Stimulated activated effector memory CD8-positive, alpha-beta T cell treated with anti-CD3 and anti-CD28 coated beads, Interleukin-12 subunit alpha, Interleukin-12 subunit beta, amount 100 ng/mL, for 72 hours (primary cell): ENCODE measurements at places on chromosomes 3 and 15.

DNA sequence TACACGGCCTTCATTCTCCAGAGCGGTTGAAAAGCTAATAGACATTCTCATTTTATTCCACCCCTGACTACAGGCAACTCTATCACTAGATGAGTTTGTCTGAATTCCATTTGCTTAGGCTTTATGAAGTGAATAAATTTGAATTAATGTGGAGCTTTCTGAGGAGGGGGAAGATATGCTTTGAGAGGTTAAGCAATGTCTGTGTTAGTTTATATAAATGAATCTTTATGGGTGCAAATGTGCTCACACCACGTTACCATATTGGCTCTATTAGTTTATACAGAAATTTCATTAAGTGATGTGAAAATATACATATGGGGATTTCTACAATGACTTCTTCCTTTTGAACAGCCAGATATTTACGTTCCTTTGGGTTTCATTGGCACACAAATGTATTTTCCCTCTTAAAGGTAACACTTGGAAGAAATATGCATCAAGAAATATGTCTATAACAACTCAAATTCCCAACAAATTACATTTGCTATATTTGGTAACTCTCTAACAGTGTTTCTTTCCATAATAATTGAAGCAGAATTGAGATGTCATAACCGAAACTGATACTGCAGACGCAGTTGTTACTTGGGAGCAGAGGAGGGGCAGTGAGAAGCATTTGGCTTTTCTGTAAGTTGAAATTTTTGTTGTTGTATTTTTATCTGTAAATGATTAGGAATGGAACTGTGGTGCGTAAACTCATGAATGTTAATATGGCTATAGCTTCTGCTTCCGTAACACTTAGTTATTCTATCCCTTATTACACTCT, 359.4 kb downstream of the CACNA2D3 start:
- DNase-seq, result no peak

DNA sequence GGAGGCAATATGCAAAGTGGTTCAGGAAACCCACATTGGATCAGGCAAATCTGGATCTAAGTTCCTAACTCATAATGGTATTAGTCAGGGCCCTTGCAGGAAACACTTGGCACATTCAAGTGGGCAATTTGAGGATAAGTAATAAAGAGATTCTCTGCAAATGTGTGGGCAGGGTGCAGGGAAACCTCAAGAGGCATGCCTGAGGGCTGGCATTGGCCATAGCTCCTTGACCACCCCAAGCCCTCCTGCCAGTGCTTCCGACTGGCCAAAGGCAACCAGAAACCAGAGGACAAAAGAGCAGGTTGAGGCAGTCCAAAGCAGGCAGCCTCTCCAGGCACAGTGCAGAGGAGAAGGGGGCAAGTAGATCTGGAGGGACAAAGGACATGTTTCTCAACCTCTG, 130.8 kb upstream of the SNTN start:
- DNase-seq, result no peak

- peak; percentile 32 for DNase-seq
These were observed 72.0 kb downstream of the SCN5A start for GRCh38 chr3:38577371-38578080.

DNA sequence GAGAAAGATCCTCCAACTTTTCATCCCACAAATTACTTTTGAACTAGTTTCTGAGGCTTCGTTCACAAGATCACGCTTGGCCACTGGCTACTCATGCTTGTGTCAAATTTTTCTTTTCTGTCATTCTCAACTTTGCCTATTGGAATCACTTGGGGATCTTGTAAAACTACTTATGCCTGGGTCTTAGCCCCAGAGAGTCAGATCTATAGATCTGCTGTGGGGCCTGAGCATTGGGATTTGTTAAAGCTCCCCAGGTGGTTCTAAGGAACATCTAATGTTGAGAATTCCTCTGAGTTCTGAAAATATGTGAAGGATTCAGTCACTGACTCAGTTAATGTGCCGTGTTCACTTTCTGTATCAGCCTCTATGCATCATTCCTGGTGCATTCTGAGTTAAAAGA, 71.7 kb upstream of the VGLL3 start:
- no peak for DNase-seq

DNA sequence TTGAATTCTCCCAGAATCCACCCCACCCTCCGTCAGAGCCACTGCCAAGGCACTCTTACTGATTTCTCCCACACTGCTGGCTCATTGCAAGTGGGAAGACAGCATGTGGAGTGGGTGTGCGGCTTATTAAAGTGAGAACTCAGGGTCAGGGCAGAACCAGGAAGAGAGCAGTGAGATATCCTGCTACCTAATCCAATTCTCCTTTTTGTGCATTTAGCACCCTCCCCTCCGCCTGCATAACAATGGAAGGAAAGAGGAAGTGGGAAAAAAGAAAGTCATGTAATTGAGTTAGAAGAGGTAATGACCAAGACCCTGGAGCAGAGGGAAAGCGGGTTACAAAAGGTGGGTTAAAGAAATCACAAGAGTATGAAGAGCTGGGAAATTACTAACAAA, 27.8 kb upstream of the PIK3CB start:
- DNase-seq, result no peak
